ENCODE measurements at places on chromosomes 7 and 10.
A peak's percentile ranks its signal among the peaks of the same experiment; 100 is the strongest.

DNA sequence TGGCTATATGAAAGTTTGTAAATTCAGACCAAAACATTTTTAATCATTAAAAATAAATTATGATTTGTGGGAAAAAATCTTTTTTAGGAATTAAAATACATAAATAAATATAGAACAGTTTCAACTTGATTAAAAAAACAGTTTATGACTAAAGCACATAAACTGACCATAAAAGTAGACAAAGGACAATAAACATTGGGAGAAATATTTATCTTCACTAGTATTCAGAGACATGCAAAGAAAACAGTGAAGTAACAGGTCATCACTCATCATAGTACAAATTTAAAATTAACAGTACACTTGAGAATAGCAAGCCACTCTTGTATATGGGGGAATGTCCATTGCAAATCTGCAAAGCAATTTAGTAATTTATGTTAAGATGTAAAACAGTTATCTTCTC, 28.0 kb upstream of the CELF2 start:
- peaks cover 17% of the 10 kb centered on the region for H3K27me3 ChIP-seq
- H3K27ac ChIP-seq, result no peak overlapping the region
- DNase-seq, result no peak
- no peaks in the 10 kb centered on the region for H3K4me1 ChIP-seq

DNA sequence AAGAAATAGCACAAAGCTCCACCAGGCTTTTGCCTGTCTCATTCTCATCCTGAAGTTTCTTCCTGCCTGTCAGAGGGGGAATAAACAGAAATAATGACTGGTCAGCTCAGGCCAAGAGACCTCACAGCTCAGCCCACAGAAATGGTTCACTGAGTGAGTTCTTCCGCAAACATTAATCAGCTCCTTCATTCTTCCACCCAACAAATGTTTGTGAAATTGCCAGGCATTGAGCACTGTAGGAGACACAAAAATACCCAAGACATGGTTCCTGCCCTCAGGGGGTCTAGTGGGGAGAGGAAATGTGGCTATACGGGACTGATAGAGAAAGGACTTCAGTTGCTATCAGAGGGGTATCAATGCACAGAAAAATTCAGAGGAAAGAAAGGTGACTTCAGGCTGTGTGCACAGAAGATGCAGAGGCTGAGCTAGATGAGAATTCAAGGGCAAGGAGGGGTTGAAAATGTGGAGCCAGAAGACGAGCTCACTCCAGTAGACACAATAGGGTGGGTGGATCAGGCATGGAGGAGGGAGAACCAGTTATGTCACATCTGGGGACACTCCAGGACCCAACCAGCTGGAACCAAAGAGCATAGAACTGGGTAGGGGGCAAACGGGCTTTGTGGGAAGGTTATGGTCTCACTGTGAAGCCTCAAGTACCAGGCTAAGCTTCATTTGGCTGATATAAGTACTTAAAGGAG, 20.9 kb downstream of the MYOF start:
- peaks cover 1% of the 10 kb centered on the region for H3K36me3 ChIP-seq
- H3K27me3 ChIP-seq, result peaks cover 9% of the 10 kb centered on the region
- peak overlapping the region; percentile 1 for H3K27ac ChIP-seq
- no peak overlapping the region for H3K4me3 ChIP-seq

- H3K4me1 ChIP-seq, result no peaks in the 10 kb centered on the region
- H3K27me3 ChIP-seq, result no peaks in the 10 kb centered on the region
- H3K4me3 ChIP-seq, result no peak overlapping the region
- DNase-seq, result no peak
Observed at GRCh38 chr7:124792002-124792401, 26.4 kb upstream of the GPR37 start.

GRCh38 chr10:87844837-87845623, 18.3 kb downstream of the KLLN start:
- no peaks in the 10 kb centered on the region for H3K36me3 ChIP-seq
- no peak for DNase-seq
- no peak overlapping the region for H3K27ac ChIP-seq
- no peak overlapping the region for H3K4me3 ChIP-seq

GRCh38 chr7:97623333-97623732, 108.6 kb upstream of the TAC1 start:
- peak; percentile 5 for DNase-seq
- H3K4me1 ChIP-seq, result peaks cover 18% of the 10 kb centered on the region
- peaks cover 7% of the 10 kb centered on the region for H3K27me3 ChIP-seq
- peak overlapping the region; percentile 52 for H3K27ac ChIP-seq
- no peak overlapping the region for H3K4me3 ChIP-seq

All from stimulated activated naive B cell treated with anti-CD40 and anti-IgM and Interleukin-4, amounts not matched to agents 10 μg/mL and 1 μg/mL and 100 μg/mL, for 72 hours (primary cell).